Fibroblast of upper back skin (primary cell): ENCODE measurements at places on chromosomes 12 and 14.

GRCh38 chr12:126347421-126347820, 1282.2 kb downstream of the AACS start:
- DNase-seq: no peak

- no peak for DNase-seq
These were observed 725.0 kb upstream of the FLRT2 start for GRCh38 chr14:84804895-84805294.

DNA sequence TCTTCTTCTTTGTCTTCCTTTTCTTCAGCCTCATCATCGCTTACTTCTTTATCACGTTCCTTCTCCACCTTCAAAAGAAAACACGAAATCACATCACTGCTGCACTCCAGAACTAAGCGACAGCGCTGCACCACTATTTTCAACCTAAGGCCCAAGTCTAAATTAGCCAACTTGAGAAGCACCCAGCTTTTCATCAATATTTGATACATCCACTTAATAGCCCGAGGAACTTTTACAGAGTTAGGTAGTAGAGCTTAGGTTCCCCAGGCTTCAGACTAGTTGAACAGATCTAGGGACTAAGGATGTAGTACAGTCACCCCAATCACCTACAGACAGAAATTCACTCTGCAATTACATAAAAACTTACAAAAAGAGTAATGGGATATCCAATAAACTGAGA, 1.9 kb downstream of the HSP90AA1 start:
- no peak for DNase-seq

- no peak for DNase-seq
These were observed 70.7 kb downstream of the PLEKHA5 start for GRCh38 chr12:19200261-19200660.

DNA sequence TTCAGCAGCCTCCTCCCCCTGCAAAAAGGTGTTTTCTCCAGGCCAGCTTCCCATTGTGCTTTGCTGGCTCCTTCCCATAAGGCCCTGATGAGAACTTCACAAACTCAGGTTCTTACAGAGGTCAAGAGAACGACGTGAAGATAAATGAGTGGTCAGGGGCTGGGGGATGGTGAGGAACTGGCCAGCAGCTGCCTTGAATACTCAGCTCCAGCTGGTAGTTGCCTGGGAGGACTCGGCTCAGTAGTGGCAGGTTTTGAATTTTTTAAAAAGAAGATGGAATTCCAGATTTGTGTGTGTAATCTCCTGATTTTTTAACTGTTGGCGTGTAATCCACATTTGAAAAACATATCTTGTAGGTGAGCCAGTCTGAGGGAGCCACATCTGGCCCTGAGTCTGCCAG, 5.9 kb downstream of the DDX55 start:
- no peak for DNase-seq

DNA sequence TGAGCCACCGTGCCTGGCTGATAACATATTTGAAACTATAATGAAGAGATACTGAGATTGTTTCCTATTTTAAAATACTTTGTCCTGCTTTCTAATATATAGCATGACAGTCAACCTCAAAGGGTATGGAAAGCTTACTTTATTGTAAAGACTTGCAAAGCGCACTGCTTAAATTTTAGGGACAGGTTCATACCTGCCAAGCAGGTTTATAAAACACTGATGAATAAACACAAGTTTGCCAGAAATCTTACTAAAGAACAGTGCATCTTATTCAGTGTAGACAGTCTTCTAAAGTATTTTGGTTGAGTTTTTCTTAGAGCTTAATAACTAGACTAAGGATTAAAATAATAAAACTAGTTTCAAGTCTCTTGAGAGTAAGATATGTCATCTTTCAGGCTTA, 4.8 kb downstream of the C12orf71 start:
- no peak for DNase-seq

- DNase-seq: no peak
These were observed 14.6 kb upstream of the GALNT6 start for GRCh38 chr12:51405801-51406207.

DNA sequence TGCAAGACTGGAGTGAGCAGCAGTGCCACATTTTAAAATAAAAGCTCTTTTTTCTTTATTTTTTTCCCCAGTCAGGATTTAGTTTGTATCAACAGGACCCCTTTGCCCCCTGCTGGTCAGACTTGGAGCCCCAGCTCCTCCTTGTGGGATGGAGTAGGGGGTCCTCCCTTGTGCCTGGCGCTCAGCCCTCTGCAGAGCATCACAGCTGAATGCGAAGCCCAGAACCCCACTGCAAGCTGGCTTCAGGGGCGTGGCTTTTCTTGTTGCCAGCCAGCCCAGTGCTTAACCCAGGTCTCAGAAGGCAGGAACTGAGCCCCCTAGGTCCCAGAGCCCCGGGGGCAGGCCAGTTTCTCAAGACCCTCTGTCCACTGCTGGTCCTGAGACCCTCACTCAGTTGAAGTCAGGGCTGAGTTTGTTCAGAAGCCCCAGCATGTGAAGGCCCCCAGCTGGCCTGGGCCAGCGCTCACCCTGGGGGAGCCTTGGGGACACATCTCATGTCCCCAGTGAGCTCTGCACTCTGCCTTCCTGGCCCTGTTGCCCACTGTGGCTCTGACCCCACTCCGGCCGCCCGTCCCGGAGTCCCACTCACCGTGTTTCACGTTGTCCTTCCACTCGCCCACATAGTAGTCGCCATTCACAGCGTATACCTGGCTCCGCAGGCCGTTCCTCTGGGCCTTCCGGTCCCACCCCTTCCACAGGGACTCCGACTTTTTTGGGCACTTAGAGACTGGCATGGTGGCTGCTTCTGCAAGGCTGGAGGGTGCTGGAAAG, 519 bp downstream of the MORN3 start:
- DNase-seq: peak; percentile 42

DNA sequence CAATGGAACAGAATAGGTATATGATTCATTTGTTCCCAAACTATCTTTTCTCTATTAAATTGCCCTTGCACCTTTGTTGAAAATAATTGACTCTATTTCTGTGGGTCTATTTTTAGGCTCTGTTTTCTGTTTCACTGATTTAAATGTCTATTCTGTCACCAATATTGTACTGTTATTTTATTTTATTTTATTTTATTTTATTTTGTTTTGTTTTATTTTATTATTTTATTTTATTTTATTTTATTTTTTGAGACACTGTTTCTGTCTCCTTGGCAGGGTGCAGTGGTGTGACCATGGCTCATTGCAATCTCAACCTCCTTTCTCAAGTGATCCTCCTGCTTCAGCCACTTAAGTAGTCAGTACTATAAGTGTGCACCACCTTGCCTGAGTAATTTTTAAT, 34.9 kb downstream of the OR4N2 start:
- no peak for DNase-seq

- DNase-seq: no peak
These were observed 24.9 kb downstream of the DEGS2 start for GRCh38 chr14:100134586-100134985.

DNA sequence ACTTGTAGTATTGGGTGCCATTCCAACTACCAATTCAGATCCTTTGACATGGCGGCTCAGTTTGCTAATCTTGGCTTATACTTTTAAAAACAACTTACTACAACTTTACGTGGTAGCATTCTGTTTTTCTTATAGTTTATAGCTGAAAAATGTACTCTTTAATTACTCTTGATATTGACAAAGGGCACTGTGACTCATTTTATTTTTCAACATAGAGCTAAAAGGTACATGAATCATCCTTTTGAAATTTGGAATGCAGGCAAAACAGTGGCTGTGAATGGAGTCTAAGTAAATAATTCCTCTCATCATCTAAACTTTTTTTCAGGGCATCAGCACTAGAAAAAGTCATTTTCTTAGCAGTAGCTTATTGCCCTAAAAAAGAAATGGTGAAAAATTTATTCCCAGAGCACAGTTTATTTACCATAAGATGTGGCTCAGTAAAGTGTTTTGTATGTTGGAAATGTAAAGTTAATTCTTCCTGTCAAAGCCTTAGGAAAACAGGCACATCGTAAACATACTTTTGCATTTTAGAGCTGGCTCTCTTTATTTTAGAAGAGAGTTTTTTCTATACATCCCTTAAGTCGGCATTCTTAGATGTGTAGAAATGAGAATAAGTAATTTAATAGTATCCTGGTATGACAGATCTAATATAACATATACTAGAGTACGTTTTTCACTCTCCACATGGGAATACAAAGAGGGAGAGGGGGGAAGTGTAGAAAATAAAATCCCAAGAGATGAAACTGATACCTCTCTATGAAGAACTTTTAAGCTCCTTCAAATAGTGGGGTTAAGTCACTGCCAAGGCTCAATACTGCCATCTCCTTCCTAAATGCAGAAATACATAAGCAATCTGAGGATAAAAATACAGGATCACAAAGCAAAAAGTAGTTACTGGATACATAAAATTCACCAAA, 55.2 kb downstream of the SLC25A21 start:
- peak; percentile 59 for DNase-seq

- no peak for DNase-seq
These were observed 116.9 kb downstream of the DUSP6 start for GRCh38 chr12:89235189-89235993.

DNA sequence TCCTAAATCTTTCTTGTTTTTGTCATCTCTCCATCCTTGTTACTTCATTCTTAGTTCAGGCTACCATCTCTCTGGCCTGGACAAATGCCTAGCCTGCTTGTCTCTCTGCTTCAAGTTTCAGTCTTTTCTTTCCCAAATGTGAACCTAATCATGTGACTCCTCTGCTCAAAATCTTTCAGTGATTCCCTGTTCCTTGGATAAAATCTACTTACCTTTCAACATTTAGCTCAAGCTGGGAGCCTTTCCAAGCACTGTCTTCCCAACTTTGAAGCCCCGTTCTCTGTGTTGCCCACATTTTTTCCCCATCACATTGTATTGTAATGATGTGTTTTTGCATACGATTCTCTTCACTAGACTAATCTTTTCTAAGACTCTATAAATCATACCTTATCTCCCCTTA, 24.7 kb downstream of the SLC7A8 start:
- DNase-seq: peak; percentile 32
